ENCODE measurements at places on chromosomes 2 and 18.
A peak's percentile ranks its signal among the peaks of the same experiment; 100 is the strongest.

DNA sequence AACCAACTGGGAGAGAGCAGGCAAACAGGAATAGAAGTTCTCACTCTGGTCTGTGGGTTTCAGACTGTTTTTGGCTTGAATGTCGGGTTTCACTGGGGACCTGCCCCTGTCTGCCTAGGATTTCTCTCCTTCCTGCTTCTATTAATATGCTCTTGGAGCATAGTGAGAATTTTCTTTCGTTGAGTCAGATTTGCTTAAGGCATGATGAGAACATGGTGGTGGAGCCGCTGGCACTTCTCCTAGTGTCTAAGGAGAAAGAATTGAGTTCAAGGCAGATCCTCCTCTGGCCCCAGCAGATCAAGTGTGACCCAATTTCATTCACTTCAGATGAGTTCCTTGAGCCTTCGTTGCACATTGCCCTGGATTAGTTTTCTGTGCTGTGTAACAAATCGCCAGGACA is 103.9 kb upstream of the HS6ST1 start:
- H3K4me3 ChIP-seq = no peak overlapping the region
- H3K27ac ChIP-seq = no peak overlapping the region

DNA sequence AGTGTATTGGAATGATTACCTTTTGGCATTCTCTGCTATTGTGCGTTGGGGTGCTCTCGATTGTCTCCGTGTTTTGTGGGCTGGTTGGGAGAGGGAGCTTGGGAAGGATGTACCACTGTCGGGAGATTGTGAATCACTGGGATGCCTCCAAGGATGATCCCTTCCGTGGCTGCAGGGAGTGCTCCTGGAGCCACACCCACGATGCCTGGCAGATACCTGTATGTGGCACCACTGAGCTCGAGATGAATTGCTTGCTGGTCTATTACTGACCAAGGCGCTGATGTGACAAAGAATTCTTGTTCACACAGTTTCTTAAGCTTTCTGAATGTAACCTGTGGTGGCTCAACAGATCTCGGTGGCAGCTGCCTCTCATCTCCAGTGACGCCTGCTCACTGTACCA is 159.7 kb upstream of the LHCGR start:
- no peaks in the 10 kb centered on the region for H3K36me3 ChIP-seq
- no peak for DNase-seq
- no peak overlapping the region for H3K4me3 ChIP-seq
- no peaks in the 10 kb centered on the region for H3K27me3 ChIP-seq
- H3K27ac ChIP-seq = no peak overlapping the region

- H3K27me3 ChIP-seq = no peaks in the 10 kb centered on the region
- H3K4me3 ChIP-seq = no peak overlapping the region
- DNase-seq = no peak
- H3K36me3 ChIP-seq = no peaks in the 10 kb centered on the region
Observed at GRCh38 chr2:43347746-43348145, 121.3 kb upstream of the ZFP36L2 start.

DNA sequence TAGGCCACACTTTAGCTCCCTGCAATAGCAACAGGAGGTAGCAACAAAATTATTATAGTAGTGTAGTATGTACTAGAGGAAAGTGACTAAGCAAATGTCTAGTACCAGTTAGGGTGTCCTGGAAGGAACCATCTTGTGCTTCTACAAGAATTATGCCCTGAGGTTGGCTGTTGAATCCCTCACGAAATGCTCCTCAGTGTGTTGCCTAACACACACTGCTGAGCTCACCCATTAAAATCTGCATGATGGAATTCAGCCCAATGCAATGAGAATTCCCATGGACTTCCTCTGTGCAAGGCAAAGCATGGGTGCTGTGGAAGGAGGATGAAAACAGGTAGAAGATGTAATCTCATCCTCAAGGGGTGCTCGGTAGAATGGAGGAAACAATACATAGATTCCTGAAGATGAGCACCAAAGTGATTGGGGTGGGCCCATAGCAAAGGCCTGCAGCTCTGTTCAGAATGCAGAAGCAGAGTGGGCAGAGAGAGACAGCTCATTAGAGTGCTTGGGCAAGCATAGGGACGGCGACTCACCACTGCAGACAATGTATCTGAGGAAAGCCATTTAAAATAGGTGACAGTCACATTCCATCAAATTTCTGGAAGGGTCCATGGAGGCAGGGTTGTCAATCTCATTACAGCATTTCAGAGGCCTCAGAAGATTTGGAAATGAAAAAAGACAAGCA is 1.2 kb upstream of the UGT1A7 start:
- no peak overlapping the region for H3K4me3 ChIP-seq
- no peaks in the 10 kb centered on the region for H3K4me1 ChIP-seq
- no peaks in the 10 kb centered on the region for H3K36me3 ChIP-seq
- no peak for DNase-seq
- H3K27ac ChIP-seq = no peak overlapping the region

GRCh38 chr2:186276909-186277308 is 209.2 kb upstream of the ZC3H15 start:
- no peaks in the 10 kb centered on the region for H3K36me3 ChIP-seq
- H3K4me3 ChIP-seq = no peak overlapping the region
- H3K27ac ChIP-seq = no peak overlapping the region
- no peaks in the 10 kb centered on the region for H3K27me3 ChIP-seq

DNA sequence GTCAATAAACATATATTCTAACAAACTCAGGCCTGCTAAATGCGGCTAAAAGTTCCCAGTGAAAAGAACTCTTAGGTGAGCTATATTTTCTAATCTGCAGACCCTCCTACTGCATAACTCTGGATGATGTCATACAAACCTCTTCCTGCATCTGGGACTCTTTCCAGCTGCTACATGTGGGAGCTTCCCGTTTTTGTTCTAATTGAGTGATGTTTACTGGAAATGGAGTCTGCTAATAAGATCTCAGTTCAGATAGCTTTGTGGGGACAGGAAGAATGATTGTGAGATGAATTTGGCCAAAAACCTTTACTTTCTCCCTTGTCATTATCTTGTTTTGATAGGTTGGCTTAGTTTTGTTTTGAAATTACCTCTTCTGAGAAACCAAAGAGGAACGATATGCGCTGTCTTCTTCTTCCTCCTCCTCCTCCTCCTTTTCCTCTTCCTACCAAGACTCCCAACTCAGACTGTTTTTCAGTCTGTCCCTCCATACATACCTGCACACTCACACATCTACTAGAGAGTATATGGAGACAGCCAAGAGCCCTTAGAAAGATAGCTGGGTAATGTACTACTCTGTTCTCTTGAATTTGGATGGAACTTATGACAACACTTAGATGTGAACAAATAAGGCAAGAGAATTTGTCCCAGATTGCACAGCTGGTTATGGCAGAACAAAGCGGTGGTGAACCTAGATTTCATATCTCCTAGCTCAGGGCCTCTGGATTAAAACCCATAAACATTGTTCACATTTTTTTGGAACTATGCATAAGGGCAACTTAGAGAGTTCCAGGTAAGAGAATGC is 39.8 kb upstream of the AAK1 start:
- peaks cover 6% of the 10 kb centered on the region for H3K36me3 ChIP-seq
- H3K4me3 ChIP-seq = peak overlapping the region; percentile 12
- peak overlapping the region; percentile 63 for H3K27ac ChIP-seq
- DNase-seq = no peak
- H3K27me3 ChIP-seq = no peaks in the 10 kb centered on the region

DNA sequence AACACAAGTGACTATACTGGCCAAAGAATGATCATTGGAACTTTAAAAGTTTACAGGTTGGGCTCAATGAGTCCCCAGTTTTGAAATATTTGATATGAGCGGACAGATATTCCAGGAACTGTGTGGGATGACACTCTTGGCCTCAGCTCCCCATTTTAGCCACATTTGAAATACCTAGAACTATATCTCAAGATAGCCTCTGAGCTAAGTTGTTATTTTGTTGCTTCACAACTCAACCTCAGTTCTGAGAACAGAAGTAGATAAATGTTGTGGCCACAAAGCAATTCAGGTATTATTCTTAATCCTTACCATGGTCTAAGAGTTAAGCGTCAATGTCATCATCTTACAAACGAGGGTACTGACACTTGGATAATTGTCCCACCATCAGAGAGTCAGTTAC is 172.2 kb upstream of the SETBP1 start:
- H3K27ac ChIP-seq = no peak overlapping the region
- no peak for DNase-seq
- no peak overlapping the region for H3K4me3 ChIP-seq
- no peaks in the 10 kb centered on the region for H3K36me3 ChIP-seq
- no peaks in the 10 kb centered on the region for H3K27me3 ChIP-seq
- H3K4me1 ChIP-seq = peaks cover 2% of the 10 kb centered on the region

DNA sequence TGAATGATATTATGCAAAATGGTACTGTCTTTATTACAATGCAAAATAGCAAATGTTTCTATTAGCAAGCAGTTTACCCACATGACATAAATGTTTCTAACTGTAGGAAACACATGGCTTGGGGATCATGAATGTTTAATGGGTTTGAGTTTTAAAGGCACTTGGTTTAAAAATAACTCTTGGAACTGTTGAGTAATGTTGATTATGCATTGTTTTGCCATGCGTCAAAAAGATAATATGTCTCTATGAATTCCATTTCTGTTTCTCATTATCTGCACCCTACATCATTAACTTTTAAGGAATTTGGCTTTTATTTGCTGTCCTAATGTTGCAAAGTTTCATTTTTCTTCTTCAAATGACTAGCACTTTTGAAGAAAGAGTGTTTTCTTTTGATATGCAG is 1355.5 kb downstream of the SUCLG1 start:
- H3K27me3 ChIP-seq = no peaks in the 10 kb centered on the region
- no peak for DNase-seq
- H3K36me3 ChIP-seq = no peaks in the 10 kb centered on the region
- H3K4me3 ChIP-seq = no peak overlapping the region
- no peaks in the 10 kb centered on the region for H3K4me1 ChIP-seq

GRCh38 chr2:197057959-197058358 is 131.5 kb upstream of the PGAP1 start:
- no peak overlapping the region for H3K4me3 ChIP-seq
- no peak overlapping the region for H3K27ac ChIP-seq
- no peaks in the 10 kb centered on the region for H3K27me3 ChIP-seq
- DNase-seq = no peak
- peaks cover 92% of the 10 kb centered on the region for H3K36me3 ChIP-seq

DNA sequence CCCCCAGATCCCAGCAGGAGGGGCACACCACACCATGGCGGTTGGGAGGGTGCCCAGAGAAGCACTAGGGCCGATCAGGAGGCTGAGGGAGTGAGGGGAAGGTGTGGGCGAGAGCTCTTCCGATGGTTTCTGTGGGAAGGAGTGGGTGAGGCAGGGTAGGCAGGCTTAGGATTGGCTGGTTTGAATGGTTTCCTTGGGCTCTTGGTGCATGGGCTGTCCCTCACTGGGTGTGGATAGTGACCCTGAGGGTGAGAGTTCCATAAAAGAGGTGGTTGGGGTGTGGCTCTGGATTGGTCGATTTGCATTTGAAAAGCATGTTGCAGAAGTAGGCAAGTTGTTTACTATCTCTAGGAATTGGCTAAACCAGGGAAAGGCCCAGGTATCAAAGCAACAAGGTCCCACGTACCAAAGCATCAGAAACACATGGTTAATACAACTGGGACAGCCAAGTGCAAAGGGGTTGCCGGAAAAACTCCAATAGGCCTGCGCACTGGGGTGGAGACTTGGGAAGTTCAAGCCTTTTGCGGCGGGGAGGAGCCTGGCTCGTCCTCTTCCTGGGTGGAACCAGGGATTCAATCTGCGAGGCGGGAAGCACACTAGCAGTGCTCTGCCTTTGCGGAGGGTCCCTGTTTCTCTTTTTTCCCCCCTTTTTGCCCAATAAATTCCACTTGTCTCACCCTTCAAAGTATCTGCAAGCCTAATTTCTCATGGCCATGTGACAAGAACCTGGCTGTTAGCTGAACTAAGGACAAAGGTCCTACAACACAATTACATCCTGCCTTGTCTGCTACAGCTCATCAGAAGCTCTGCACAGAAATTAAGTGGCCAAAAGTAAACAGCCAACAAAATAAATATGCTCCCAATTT is 43.2 kb downstream of the IL1R2 start:
- H3K4me3 ChIP-seq = no peak overlapping the region
- peaks cover 36% of the 10 kb centered on the region for H3K4me1 ChIP-seq
- no peak for DNase-seq
- peaks cover 9% of the 10 kb centered on the region for H3K36me3 ChIP-seq

- DNase-seq = no peak
- H3K4me3 ChIP-seq = no peak overlapping the region
- no peaks in the 10 kb centered on the region for H3K4me1 ChIP-seq
- H3K36me3 ChIP-seq = no peaks in the 10 kb centered on the region
- no peak overlapping the region for H3K27ac ChIP-seq
Observed at GRCh38 chr2:3073041-3073595, 304.5 kb downstream of the EIPR1 start.

GRCh38 chr18:24053211-24053610 is 38.7 kb downstream of the TTC39C start:
- peaks cover 37% of the 10 kb centered on the region for H3K36me3 ChIP-seq
- no peak overlapping the region for H3K4me3 ChIP-seq
- peaks cover 78% of the 10 kb centered on the region for H3K4me1 ChIP-seq
- H3K27ac ChIP-seq = peak overlapping the region; percentile 30
- no peak for DNase-seq
- no peaks in the 10 kb centered on the region for H3K27me3 ChIP-seq

DNA sequence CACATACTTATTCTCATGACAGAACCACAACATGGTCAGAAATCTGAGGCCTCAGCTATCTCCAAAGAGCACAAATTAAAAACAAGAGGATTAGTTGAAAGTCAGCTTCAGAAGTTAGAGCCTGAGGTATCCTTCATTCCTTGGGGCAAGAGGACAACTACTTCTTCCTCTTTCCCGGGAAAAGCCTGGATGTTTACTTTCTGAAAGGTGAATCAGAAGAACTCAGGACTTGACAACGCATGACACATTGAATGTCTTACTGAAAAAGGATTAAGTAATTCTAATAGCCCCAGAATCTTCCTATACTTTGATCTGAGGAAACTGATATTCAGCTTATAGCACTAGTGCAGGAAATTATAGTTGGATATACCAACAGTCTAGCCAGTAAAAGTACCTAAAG is 573.2 kb downstream of the METTL4 start:
- no peak overlapping the region for H3K4me3 ChIP-seq
- H3K4me1 ChIP-seq = no peaks in the 10 kb centered on the region
- no peak for DNase-seq
- H3K36me3 ChIP-seq = no peaks in the 10 kb centered on the region
- H3K27me3 ChIP-seq = no peaks in the 10 kb centered on the region

GRCh38 chr2:25036221-25036559 is 5.7 kb upstream of the EFR3B start:
- DNase-seq = no peak
- H3K36me3 ChIP-seq = no peaks in the 10 kb centered on the region

DNA sequence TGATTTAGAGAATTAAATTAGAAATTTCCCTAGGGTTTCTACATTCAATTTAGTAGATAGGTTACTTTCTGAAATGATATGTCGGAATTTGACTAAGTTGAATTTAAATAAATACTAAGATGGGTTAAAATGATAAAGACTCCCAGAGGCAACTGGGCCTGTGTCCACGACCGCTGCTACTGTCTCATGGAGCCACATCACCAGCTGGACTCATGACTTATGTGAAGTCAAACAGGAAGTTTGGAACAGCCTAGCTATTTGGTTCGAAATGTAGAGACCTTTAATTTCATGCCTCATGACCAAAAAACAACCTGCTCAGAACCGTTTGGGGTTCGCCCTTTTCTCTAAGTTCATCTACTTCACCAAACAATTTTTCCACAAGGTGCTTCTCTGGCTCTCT is 22.2 kb downstream of the GRHL1 start:
- H3K27me3 ChIP-seq = peaks cover 4% of the 10 kb centered on the region
- no peak for DNase-seq
- no peak overlapping the region for H3K4me3 ChIP-seq
- H3K4me1 ChIP-seq = peaks cover 24% of the 10 kb centered on the region

- no peaks in the 10 kb centered on the region for H3K4me1 ChIP-seq
- H3K27me3 ChIP-seq = no peaks in the 10 kb centered on the region
- H3K27ac ChIP-seq = no peak overlapping the region
Observed at GRCh38 chr2:163364736-163365135, 371.1 kb downstream of the FIGN start.

Data from activated CD4-positive, alpha-beta memory T cell treated with anti-CD3 and anti-CD28 coated beads, Interleukin-2, amount 10 ng/mL, durations not matched to agents 7 days and 5 days (primary cell).